ENCODE measurements at places on chromosomes 3 and 15.

- peak; percentile 85 for DNase-seq
These were observed 7.5 kb upstream of the ALAS1 start for GRCh38 chr3:52190294-52191074.

DNA sequence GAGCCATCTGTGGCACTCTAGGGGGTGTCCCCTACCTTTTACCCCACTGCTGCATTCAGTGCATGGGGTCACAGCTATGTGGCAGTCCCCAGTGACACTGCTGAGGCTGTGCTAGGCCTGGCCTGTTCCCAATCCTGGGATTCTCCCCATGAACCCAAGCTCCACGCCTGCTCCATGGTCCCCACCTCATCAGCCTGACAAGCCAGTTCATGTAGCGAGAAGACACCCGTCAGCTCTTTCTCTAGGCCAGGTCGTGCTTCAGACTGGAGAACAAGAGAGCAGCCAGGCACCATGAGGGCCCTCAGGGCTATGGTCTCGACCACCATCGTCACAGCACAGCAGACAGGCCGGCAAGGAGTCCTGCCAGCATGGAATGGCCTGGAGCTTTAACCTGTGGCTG is 72.8 kb upstream of the PRR20G start:
- peak; percentile 2 for DNase-seq

- no peak for DNase-seq
These were observed 13.2 kb upstream of the DLG1 start for GRCh38 chr3:197311591-197311990.

- DNase-seq = no peak
These were observed 82.6 kb upstream of the NANOGP8 start for GRCh38 chr15:35167675-35168074.

GRCh38 chr15:36415643-36416042 is 163.8 kb upstream of the CDIN1 start:
- DNase-seq = peak; percentile 40

DNA sequence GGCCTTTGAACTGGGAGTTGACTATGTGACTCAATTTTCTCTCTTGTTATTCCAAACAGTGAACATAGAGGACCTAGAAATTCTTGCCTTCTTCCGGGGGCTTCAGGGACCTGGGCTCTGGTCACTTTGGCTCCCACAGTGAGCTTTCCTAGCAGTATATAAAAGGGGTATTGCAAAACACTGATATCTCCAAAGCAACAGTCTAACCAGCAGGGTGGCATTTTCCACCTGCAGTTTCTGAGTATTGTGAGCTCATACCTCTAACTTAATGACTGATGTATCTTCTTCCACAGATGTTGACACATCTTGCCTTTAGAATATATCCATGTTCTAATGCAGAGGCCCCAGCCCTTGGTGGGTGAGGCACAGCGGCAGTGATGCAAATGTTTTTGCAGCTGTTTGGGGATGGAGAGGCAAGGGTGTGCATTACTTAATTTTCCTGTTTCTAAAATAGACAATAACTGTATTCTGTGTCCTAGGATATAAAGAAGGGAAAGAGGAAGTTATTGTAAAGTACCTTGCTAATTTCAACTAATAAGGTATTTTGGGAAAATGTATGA is 45.7 kb upstream of the ADGRG7 start:
- DNase-seq = no peak

DNA sequence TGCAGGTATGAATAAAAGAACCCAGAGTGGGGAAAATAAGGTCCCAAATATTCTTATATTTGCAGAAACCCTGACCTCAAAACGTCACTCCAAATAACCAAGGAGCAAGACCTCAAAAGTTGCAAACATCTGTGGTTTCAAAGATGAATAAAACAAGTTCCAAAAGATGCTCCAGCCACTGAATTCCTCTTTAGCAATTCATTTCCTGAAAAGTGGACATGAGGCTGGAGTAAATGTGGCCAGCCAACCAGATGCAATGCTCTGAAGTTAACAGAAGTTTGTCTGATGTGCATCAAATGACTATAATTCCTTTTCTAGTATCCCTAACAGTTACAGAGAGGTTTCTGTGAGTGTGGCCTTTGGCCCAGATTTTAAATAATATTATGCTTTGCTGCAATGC is 71.2 kb upstream of the WNT5A start:
- DNase-seq = peak; percentile 76

DNA sequence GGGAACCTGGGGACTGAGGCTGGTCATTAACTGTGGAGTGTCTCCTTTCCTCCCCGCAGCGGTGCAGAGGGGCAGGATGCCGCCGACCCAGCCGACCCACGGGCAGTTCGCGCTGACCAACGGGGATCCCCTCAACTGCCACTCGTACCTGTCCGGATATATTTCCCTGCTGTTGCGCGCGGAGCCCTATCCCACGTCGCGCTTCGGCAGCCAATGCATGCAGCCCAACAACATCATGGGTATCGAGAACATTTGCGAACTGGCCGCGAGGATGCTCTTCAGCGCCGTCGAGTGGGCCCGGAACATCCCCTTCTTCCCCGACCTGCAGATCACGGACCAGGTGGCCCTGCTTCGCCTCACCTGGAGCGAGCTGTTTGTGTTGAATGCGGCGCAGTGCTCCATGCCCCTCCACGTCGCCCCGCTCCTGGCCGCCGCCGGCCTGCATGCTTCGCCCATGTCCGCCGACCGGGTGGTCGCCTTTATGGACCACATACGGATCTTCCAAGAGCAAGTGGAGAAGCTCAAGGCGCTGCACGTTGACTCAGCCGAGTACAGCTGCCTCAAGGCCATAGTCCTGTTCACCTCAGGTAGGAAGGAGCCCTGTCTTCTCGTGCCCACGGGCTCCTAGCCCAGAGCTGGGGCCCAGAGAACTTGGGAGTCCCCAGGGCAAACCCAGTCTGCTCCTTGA is 3.7 kb downstream of the NR2F2 start:
- DNase-seq = no peak

DNA sequence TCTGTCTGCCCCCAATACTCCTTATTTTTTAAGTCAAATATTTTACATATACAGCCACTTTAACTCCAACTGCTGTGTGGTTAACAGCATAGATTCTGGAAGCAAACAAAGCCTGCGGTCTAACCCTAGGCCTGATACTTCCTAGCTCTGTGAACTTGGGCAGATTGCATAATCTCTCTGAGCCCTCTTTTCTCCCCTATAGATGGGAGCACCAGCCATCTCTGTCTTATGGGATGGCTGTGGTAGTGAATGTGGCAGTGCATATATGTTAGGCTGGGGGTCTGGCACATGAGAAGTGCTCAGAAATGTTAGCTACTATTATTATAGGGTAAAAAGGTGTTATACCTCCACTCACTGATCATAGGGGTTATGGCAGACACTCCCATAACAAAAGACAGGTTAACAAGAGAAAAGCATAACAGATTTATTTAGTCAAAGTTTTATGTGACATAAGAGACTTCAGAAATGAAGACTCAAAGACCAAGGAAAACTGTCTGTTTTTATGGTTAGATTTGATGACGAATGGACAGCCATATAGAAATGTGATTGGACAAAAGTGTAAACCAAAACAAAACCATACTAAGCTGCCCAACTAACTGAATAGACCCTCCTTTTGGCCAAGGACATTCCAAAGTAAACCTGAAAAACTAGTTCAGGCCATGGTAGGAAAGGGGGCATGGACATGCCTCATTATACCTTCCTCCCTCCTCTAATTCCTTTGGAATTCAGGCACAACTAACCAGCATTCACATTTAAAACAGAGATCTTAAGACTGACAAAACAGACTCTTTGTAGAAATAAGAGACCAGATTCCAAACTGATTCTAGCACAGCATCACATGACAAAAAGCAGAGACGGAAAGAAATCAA is 53.9 kb upstream of the DAZL start:
- DNase-seq = no peak

- no peak for DNase-seq
These were observed 183.6 kb upstream of the PROK2 start for GRCh38 chr3:71968544-71968943.

DNA sequence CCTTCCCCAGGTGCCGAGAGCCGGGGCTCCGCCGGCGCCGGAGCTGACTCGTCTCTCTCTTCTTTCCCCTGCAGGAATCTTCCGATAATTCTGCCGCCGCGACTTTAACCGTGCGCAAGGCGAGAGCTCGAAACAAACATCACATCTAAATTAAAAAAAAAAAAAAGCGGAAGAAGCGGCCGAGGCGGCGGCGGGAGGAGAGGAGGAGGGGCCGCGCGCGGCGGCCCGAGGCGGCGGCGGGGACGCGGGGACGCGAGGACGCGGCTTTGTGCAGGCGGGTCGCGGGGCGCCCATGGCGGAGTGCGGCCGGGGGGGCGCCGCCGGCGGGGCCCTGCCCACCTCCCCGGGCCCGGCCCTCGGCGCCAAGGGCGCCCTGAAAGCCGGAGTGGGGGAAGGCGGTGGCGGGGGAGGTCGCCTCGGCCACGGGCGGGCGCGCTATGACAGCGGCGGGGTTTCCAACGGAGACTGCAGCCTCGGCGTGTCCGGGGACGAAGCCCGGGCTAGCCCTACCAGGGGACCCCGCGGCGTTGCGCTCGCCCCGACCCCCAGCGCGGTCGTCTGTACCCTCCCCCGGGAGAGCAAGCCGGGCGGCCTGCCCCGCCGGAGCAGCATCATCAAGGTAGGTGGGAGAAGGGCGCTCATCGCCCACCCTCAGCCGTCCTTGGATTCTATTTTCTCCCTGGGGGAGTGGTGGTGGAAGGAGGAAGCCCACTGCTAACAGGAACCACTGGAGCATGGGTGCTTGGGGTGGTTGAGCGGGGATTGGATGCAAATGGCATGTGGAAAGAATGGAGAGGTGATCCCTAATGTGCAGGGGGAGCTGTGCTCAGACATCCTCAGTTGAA is at the start of gene PLCL2:
Gene PLCL2, plus strand, starts transcription at position 208 of the 845 bp plus-strand sequence. Its CDS starts 85 bp downstream, at position 293.
- DNase-seq = peak; percentile 75

DNA sequence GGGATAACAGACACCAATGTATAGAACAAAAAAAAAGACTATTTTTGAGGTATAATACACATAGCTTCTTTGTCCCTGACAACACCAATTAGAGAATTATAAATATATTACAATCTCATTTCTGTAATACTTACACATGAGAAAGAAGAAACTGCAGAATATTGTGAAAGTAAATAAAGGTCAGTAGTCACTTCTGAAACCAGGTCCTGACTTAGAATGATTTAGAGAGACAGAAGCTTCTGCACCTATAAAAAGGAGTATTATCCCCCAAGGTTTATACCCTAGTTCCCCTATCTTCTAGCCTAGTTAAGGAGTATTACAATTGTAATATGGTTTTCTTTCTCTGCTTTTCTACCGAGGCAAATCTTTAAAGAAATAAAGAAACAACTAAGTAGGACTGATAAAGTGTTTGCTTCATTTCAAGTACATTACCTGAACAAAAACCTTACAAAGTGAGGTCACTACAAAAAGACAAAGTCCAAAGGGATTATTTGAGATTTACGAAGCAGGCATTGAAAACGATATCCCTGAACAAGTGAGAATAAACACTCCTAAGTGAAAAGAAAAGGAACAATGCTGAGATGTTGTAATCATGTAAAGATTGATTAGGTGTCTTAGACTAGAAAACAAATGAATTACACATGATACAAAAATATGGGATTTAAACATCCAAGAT is 103.0 kb downstream of the GBE1 start:
- DNase-seq = no peak

DNA sequence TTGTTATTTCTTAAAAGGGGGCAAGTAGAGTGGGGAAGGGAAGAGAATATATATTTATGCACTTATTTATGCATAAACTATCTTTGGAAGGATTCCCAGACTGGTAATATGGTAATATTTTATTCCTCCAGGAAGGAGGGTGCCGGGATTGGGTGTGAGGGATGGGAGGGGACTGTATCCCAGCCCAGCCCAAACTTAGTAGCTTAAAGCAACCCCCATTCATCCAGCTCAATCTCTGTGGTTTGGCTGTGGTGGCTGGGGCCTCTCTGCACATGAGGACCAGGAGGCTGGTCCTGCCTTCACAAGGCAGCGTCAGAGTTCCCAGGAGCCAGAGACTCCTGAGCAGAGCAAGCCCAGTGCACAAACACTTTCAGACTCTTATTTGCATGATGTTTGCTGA is 48.4 kb downstream of the CCNL1 start:
- DNase-seq = no peak

DNA sequence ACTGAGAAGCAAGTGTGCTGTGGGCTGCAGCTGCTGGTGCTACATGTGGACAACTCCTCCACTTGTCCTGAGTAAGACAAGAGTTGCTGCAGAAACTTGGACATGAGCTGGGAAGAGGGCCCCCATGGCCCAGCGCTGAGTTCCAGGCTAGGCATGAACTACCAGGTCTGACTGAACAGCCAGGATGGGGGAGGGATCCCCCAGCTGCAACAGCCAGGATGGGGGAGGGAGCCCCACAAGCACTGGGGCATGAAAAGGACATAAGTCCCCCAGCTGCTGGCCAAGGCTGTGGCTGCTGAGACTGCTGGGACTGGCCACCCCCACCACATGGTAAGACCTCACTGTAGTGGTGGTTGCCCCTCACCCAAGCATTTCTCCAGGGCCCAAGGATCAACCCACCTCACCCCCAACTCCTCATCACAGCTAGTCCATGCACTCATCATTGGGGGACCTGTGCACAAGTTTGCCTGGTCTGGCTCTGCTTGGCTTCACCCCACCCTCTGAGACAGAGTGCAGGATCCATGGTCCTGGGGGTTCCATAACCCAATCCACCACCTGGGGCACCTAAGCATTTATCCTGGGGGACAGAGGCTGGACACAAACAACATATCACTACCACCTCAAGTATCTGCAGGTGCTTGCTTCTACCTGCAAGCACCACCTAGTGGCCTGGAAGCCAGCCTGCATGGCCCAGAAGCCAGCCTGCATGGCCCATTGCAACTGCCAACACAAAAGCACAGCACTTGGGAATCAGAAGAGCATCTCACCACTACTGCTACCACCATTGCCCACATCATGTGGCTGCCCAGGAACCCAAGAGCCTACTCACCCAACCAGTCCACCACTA is 84.5 kb upstream of the STT3B start:
- no peak for DNase-seq

- no peak for DNase-seq
These were observed 879.3 kb downstream of the ROBO2 start for GRCh38 chr3:77919244-77919643.

DNA sequence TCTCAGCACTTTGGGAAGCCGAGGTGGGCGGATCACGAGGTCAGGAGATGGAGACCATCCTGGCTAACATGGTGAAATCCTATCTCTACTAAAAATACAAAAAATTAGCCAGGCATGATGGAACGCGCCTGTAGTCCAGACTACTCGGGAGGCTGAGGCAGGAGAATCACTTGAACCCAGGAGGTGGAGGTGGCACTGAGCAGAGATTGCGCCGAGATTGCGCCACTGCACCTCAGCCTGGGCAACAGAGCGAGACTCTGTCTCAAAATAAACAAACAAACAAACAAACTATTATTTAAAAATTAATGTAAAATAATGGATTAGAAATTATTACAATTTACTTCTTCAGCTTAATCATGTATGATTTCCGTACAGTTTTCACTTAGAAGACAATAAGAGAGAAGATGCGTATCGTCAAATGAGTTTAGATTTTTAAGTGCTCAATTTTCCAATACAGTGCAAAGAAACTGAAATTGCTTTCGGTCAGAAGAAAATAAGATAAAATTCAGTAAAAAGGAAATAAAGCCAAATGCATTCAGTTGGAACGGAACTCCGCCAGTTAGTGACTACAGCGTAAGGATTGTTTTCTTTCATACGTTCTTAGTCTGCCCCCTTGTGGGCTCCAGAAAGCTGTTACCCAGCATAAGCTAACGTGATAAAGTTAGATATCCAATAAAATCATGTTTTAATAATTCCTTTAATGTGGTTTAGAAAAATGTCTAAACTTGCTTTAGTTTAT is 24.8 kb downstream of the AADAC start:
- DNase-seq = peak; percentile 74

GRCh38 chr3:6524479-6524878 is 336.4 kb upstream of the GRM7 start:
- DNase-seq = no peak

GRCh38 chr3:78255403-78255802 is 1215.5 kb downstream of the ROBO2 start:
- DNase-seq = peak; percentile 3

GRCh38 chr3:183117056-183117455 is 17.8 kb upstream of the MCCC1 start:
- no peak for DNase-seq
